ENCODE measurements at places on chromosomes 4 and X.

DNA sequence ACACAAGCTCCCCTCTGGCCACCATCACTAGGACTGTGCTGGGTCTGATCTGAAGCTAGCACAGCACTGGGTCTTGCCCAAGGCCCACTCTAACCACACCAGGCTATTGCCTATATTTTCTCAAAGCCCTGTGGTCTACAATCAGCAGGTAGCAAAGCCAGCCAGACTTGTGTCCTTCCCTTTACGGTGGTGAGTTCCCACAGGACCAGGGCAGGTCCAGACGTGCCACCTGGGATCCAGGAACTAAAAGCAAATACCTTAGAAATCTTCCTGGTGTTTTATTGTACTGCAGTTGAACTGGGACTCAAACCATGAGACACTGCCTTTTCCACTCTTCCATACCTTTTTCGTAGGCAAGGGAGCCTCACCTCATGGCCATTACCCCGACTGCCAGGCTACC lies 9.0 kb upstream of the MAGEC2 start:
- no peak for DNase-seq

DNA sequence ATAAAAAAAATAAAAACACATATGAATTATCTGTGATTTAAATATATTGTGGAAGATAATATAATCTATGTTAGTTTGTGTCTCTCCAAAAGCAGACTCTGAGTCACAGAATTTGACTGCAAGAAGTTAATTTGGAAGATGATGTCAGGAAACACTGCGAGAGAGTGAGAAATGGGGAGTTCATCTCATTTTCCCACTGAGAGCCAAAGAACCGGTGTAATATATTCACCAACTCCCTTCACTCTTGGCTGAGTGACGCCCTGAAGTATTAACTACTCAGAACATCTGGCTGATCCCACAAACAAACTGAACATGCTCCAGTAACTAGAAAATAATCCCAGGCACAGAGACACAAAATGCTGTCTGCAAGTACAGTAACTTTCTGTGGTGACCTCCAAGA lies 345.8 kb upstream of the SPANXN1 start:
- DNase-seq, result no peak

DNA sequence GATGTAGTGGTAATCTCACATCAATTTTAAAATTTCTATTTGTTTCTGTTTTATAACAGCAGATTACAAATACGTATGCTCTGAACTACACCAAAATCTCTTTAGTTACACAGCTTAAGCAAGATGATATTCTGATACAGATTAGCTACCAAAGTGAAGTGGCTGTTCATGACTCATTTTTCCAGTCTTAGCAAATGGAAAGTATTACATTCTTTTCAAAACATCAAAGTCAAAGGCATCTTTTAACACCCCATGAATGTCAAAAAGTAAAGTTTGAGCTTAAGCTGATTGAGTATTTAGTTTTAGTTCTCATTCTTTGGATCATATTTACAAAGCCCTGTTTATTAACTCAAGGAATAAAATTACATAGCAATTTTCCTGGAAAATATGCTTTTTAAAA lies 6.6 kb upstream of the HPGDS start:
- DNase-seq, result no peak

GRCh38 chr4:147326591-147326990 lies 154.3 kb upstream of the EDNRA start:
- no peak for DNase-seq

- no peak for DNase-seq
Observed at GRCh38 chrX:45472968-45473367, 272.3 kb upstream of the DIPK2B start.

DNA sequence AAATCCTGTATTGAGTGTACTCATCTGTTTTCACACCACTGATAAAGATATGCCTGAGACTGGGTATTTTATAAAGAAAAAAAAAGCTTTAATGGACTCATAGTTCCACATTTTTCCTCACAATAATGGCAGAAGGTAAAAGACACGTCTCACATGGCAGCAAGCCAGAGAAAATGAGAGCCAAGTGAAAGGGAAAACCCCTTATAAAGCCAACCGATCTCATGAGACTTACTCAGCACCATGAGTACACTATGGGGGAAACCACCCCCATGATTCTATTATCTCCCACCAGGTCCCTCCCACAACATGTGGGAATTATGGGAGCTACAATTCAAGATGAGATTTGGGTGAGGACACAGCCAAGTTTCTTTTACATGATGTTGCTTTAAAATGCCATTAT lies 171.9 kb downstream of the GALNTL6 start:
- no peak for DNase-seq

GRCh38 chr4:1365271-1366178 lies 18.5 kb downstream of the UVSSA start:
- no peak for DNase-seq

- no peak for DNase-seq
Observed at GRCh38 chr4:78749972-78750727, 26.0 kb upstream of the BMP2K start.

DNA sequence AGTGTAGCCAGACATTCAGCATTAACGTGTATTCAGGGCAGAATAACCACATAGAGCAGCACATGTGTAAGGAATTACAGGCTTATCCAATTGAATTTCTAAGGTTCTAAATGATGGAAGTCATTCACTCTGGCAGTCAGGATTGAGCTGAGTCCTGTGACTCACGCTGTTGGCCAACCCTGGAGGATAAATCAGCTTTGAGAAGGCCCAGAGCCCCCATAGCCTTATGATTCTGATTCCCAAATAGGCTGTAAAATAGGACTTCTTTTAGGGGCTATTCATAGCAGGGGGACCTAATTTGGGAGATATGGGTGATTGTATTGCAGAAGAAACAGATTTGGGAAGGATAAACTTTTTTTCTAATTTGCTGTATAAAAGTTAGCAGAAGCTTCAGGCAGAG lies 8.1 kb upstream of the HPF1 start:
- no peak for DNase-seq

DNA sequence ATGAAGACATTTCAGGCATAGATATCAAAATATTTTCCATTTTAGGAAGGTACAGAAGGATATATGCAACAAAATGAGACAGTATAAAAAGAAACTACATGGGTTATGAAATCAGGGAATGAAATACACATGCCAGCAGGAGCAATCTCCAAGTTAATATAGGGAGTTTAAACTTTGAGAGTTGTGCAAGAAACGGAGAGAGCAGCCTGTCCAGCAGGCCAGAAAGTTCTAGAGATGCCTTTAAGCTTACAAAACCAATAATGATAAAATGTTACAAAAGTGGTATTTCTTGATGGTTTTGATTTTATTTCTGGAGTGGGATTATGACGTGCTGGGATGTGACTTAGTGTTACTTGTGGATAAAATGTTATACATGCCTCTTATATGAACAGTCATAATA lies 2047.9 kb downstream of the ARAP2 start:
- no peak for DNase-seq

DNA sequence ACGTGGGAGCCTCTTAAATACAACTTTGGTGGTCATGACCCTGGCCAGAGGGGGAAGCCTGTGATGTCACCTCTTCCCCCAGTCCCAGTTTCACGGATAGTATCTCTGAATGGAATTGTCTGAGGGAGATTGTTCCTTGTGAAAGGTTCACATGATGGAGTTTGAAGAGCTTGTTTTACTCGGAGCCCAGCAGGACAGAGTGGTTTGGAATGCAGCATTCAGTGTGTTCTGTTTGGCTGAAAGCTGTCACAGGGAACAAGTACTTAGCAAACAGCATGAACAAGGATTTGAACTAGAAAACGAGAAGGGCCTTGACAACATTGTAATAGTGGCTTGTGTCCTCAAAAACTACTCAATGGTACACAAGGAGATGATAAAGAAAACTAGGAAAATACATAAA lies 133.9 kb upstream of the CXorf66 start:
- DNase-seq, result no peak

GRCh38 chr4:38306482-38307071 lies 346.4 kb downstream of the PTTG2 start:
- no peak for DNase-seq

GRCh38 chr4:80500613-80501012 lies 165.1 kb downstream of the CFAP299 start:
- DNase-seq, result no peak

- DNase-seq, result no peak
Observed at GRCh38 chr4:102524691-102525090, 23.5 kb downstream of the NFKB1 start.

GRCh38 chr4:33709247-33709646 lies 2535.1 kb downstream of the ARAP2 start:
- DNase-seq, result no peak

- DNase-seq, result no peak
Observed at GRCh38 chr4:88158489-88159228, at the start of gene ABCG2. TSS of gene ABCG2 (minus strand) at chr4:88158639. CDS start at chr4:88139995, 18,644 bp downstream.

GRCh38 chrX:46582325-46582724 lies 8.8 kb downstream of the CHST7 start:
- no peak for DNase-seq

GRCh38 chr4:8775121-8775520 lies 96.5 kb downstream of the HMX1 start:
- DNase-seq, result no peak

GRCh38 chrX:154436983-154437752 lies at the start of gene GDI1:
TSS of gene GDI1 (plus strand) at chrX:154437154. CDS start at chrX:154437255, 101 bp downstream.
- DNase-seq, result peak; percentile 26

DNA sequence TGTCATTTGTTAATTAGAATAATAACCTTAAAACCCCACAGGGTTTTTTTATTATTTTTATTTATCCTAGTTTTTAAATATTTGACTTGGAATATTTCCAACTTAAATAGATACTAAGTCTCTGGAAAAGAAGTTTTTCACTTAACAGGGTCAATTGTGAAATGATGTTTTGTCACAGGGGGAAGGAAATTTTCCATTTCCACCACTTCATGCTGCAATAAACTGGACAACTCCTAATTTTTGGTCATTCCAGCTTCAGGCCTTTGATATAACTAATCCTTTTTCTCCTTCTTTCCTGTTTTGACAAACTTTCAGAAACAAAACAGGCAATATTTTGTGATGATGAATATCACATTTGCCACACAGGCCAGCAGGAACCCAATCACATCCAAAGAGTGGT lies 45.3 kb downstream of the UGT2B10 start:
- DNase-seq, result no peak

DNA sequence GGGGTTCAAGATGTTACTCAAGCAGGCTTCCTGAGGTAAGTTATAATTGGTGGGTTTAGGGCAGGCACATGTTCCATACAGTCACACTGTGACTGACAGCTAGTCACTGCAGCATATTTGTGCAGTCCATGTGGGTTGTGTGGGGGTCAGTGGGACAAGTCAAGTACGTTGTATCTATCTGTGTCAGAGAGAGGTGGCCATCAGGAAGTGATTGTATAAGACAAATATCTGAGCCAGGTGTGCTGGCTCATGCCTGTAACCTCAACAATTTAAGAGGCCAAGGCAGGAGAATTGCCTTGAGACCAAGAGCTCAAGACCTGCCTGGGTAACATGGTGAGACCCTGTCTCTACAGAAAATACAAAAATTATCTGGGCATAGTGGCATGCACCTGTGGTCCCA lies 509.3 kb downstream of the CENPC start:
- DNase-seq, result no peak

DNA sequence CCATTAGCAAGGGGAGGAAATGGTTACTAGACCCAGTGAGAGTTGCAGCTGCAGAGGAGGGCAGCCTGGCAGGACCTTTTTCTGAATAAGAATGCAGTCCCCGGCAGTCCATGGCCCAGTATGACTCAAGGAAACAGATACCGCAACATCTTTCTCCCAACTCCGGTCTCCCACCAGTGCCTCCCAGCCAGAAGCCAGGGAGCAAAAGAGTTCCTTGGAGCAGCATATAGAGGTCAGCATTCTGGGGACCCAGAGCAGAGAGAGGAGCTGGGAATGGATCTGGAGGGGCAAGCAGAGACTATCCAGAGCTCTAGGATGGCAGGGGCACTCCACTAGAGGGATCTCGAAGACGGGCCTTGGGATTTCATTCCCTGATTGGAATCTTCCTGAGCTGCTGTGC lies 339.2 kb upstream of the AADAT start:
- DNase-seq, result no peak

DNA sequence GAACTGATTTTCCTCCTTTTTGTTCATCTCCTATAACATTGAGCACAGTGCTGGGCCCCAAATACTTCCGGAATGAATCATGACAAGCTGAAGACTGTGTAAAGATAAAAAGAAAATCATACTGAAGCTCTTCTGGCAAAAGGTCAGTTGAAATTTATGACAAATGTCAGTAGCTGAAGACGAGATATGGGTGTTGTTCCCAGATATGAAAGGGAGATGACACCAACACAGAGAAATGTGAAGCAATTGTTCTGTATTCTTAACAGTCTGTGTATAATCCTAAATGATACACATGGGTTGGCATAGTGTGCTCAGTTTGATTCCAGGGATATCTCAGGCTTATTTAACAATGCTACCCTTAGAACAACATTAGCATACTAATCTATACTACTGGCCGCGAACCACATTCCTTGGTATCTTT lies 170.5 kb upstream of the PITX2 start:
- no peak for DNase-seq

DNA sequence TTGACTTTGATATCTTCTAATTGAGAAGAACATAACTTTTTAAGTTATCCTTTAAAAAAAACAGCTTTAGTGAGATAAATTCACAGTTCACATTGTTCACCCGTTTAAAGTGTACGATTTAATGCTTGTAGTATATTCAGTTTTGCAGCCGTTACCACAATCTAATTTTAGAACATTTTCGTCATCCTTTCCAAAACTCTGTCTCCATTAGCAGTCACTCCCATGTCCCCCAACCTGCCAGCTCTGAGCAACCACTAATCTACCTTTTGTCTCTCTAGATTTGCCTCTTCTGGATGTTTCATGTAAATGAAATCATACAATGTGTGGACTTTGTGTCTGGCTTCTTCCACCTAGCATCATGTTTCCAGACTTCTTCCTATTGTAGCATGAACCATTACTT lies 38.6 kb downstream of the CLCN4 start:
- DNase-seq, result no peak

GRCh38 chrX:22097012-22097694 lies 65.0 kb downstream of the PHEX start:
- DNase-seq, result no peak

DNA sequence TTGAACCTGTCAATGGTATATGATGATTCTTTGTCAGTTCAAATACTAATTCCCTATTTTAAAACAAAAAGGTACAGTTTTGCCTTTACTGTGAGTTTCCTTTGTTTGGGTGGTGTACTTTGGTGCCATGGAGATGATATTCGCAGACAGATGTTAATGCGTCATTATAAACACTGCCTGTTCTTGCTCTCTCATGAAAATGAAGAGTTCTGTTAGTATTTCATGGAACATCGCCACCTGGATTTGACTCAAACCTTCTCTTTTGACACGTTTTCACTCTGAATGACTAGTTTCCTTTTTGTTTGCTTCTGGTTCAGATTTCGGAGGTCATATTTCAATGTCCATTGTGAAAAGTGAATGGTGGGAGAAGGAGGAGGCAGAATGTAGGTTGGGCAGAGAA lies 6.9 kb upstream of the CTSO start:
- DNase-seq, result no peak

GRCh38 chr4:142801966-142802365 lies 44.1 kb downstream of the INPP4B start:
- no peak for DNase-seq

DNA sequence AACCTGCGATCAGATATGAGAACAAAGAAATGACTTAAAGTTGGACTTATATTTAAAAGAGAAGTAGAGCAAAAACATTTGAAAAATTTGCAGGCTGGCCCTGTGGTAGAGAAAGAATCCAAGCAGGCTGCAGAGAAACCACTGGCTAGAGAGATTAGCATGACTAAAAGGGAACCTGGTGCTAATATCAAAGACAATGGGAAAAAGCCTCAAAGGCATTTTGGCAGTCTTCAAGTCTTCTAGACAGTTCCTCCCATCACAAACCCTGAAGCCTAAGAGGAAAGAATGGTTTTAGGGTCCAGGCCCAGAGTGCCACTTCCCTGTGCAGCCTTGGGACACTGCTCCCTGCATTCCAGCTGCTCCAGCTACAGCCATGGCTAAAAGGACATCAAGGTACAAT lies 33.4 kb downstream of the KCTD8 start:
- DNase-seq, result no peak

Measured in activated CD4-positive, CD25-positive, alpha-beta regulatory T cell (primary cell).